ENCODE measurements at places on chromosomes 7 and 10.

DNA sequence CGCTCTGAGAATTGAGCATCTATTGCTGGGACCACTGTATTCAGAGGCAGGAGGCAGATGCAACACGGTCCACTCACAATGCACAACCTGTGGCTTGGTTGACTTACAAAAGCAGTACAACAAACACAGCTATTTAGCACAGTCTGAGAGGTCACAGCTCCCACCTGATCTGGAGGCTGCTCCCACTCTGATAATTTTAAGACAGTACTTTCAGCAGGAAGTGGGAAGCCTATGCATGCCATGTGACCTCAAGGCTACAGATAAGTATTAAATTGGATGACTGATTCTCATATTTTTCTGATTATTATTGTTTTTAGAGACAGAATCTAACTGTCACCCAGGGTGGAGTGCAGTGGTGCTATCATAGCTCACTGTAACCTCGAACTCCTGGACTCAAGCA, 659.3 kb downstream of the PARD3 start:
- DNase-seq: no peak

- no peak for DNase-seq
These were observed at the start of gene SCRN1 for GRCh38 chr7:29989257-29989995. SCRN1 (minus strand) TSS chr7:29989801; CDS start chr7:29969067, 20,734 bp downstream.

DNA sequence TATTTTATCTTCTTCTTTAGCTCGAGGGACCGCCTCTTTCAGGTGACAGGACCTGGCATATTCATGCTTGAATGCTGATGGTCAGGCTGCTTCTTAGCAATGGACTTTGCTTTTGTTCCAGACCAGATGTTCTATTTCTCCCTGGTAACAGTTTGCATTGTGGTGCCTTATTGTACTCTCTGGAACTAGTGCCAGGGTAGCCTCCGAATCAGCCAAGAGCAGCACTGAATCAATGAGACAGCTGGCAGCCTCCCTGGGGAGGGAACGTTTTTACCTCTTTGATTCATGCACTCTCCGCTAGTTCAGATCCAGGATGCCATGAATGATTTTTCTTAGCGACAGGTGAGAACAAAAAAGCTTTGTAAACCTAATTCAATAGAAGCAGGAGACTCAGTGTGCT, 54.1 kb upstream of the NXPH1 start:
- no peak for DNase-seq

DNA sequence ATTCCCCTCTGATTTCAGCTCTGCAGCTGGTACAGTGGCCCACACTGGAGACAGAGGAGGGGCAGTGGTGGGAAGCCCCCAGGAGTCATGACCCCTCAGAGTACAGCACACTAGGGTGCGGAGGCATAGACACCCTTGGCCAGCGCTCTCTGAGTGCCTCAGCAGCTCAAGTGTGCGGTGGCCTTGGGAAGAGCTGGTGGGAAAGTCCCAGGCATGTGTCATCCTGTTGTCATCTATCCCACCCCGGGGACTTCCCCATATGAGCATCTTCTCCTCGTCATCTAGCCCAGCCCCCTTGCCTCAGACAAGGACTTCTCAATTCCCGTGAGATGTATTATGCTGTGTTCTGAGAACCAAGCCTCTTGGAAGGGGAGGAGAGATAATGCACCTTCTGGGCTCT, 15.6 kb upstream of the PPIF start:
- DNase-seq: peak; percentile 71

- no peak for DNase-seq
These were observed 129.7 kb downstream of the PLCE1 start for GRCh38 chr10:94123258-94123995.

- DNase-seq: no peak
These were observed 40.6 kb upstream of the PIK3CG start for GRCh38 chr7:106824458-106824857.

DNA sequence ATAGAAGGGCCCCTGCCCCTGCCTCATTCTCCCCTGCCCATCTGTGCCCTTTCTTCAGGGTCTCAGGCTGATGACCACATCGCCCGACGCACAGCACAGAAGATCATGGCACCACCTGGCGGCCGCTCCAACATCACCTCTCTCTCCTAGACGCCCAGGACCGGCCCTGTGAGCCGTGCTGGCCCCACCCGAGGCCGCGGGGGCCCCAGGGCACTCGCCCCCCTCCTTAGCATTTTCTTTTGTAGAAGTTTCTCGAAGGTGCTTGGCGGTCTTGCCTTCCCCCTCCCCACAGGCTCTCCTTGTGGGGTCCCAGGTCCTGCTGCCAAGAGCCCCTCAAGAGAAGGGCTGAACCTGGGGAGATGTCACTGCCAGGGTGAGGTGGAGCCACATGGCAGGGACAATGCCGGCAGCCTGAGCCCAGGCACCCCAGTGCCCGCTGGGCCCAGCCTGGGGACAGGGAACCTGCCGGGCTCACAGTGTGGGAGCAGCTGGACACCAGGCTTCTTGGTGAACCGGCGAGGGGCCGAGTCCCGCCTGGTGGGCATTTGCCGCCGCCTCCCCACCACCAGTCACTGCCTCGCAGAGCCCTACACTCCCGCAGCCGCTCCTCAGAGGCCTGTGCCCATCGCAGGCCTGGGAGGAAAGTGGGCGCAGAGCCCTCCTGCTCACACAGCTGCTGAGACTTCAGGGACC, 18.2 kb downstream of the DPYSL4 start:
- DNase-seq: no peak

DNA sequence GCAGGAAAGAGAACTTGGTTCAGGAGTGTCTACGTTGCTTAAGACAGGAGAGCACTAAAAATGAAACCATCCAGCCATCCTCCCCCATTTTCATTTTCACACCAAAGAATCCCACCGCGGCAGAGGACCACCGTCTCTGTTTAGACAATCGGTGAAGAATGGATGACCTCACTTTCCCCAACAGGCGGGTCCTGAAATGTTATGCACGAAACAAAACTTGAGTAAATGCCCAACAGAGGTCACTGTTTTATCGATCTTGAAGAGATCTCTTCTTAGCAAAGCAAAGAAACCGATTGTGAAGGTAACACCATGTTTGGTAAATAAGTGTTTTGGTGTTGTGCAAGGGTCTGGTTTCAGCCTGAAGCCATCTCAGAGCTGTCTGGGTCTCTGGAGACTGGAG, 1.4 kb upstream of the IL6 start:
- no peak for DNase-seq

DNA sequence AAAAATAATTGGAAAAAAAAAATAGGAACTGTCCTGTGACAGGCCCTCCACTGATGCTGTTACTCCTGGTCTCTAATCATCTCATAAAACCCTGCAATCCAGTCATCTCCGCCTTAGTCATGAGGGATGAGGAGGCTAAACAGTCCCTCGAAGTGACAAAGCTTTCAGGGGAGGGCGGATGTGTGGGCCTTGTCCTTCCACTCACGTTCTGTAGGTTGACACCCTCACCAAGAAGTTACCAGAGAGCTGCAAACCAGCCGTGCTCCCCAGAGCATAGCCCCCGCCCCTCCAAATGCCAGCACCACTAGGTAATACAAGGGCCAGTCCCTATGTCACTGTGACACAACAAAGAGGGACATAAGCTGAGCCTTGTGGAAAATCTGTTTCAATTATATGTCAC, 11.9 kb downstream of the COBL start:
- no peak for DNase-seq

DNA sequence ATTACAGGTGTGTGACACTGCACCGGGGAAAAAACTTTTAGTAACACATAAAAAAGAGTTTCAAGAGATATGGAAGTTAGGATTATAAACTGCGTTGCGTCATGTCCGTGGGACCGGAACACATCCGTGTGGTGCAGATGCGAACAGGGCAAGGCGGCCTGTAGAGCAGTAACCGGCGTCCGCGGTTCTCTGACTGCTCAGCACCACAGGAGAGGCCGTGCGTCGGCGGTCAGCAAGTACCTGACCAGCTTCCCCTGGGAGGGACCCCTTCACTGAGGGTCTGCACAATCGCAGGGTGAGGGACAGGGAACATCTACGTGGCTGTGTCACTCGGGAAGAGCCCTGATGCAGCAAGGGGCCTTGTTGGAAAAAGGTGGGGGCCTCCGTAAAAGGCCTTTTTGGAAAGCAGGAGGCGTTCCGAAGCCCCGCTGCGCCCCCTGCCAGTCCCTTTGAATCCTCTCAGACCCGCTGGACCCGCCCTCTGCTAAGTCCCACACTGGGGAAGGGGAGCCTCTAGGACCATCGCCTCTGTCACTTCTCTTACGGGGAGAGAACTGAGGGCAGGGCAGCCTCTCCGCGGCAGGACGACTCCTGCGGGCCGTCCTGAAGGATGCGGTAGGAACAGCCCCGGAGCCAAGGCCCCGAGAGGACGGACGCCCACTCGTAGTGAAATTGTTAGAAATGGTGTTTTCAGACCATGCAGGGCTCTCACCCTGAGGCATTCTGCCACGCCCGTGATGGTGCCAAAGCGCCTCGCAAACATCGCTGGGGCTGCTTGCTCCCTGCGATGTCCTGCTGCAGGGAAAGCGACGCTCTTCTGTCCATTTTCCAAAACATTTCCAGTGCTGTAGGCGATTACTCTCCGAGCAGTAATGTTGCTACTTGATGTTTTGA, 771.6 kb upstream of the COBL start:
- no peak for DNase-seq

DNA sequence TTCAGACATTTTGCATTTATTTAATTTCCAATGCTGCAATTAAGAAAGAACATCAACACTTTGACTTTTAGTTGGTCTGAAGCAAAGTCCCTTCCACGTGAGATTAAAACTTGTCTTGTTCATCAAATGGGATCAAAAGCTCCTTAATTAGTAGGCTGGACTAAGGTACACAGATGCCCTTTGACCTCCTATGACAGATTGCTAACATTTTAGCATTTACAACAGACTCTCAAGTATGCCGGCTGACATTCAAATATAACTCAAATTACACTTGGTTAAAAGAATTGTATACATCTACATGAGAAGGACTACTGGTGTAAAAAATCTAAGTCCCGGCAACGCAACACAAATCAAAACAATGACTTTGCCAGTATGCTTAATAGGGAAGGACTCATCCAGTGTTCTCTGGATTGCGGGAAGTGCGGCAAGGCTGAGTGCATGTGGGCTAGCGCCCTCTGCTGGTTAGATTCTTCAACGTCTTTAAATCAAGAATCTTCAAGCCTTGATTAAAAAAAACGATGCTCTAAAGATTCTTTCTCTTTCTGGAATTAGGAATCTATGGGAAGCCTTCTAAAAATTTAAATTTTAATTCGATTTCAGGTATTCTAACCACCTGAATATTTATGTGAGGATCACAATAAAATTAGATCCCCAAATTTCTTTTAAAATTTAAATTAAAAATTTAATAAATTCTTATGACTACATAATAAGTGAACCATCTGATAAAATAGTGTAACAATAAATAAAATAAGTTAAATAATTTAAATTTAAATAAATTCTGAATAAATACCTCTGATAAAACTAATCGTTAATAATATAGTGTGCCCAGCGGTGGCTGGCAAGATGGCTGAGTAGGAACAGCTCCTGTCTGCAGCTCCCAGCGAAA, 444.7 kb downstream of the DGKB start:
- peak; percentile 36 for DNase-seq

- no peak for DNase-seq
These were observed 341.7 kb downstream of the GFRA1 start for GRCh38 chr10:115931309-115931708.

DNA sequence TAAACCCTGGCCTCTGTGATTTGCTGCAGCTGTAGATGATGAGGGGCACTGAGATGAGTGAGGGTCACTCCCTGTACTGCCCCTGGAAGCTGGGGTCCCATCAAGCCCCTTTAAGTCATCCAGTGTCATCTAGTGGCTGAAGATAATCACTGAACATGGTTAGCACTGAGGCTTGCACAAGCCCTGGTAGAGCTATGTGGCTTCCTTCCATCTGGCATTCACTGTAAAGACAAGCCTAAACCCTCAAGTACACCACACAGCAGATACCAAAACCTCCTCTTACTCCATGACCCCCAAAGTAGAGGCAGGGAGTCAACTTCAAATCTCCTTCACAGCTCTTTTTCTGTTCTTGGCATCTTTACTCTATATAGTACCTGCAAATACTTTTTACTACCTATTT, 72.7 kb upstream of the MRLN start:
- DNase-seq: no peak

- no peak for DNase-seq
These were observed 207.3 kb upstream of the SH2B2 start for GRCh38 chr7:102079140-102080018.

DNA sequence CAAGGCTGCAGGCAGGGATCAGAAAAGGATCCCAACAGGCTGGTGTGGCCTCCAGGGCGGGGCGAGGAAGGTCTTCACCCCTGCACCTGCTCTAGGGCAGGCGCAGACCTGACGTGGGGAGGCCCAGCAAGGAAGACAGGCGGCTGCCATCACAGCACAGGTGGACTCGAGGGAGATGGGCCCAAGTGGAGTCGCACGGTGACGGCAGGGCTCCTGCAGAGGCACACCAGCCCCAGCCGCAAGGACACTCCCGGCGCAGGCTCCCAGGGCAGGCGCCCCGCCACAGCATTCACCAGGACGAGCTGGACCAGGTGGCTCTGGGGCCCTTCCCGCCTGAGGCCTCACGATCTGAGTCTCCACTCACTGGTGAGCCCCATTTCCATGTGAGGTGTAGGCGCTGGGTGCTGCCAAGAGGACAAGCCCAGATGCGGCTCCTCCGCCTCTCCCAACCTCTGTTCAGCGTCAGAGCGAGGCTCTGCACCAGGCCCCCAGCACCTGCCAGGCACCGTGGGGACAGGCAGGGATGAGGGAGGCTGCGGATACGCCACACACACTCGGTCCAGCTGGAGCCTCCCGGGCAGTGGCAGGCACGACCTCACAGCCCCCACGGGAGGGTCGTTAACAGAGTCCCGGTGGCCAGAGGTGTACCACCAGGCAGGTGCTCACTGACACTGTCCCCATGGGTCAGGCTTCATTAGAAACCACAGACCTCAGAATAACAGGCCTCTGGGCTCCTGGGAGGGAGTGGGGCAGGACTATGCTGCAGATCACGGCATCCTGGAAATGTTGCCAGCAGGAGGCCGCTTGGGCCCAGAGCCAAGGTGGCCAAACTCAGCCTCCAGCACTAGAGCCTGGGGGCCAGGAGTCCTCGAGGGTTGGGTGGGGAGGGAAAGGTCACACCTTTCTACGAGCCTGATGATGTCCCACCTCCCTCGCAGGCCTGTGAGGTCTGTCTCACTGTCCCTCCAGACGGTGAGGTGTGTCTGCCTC, 111.6 kb downstream of the MAD1L1 start:
- no peak for DNase-seq

GRCh38 chr10:7672341-7673134, 5.8 kb upstream of the ITIH5 start:
- DNase-seq: no peak

Measured in activated CD4-positive, alpha-beta T cell treated with anti-CD3 and anti-CD28 coated beads for 24 hours (primary cell).